ENCODE measurements at places on chromosomes 5 and 9.

- no peak for DNase-seq
Observed at GRCh38 chr9:105191508-105192121, 52.8 kb upstream of the SLC44A1 start.

- DNase-seq, result no peak
Observed at GRCh38 chr5:58156361-58156760, 303.5 kb downstream of the PLK2 start.

GRCh38 chr9:88502552-88503034, 32.4 kb upstream of the NXNL2 start:
- DNase-seq, result no peak

DNA sequence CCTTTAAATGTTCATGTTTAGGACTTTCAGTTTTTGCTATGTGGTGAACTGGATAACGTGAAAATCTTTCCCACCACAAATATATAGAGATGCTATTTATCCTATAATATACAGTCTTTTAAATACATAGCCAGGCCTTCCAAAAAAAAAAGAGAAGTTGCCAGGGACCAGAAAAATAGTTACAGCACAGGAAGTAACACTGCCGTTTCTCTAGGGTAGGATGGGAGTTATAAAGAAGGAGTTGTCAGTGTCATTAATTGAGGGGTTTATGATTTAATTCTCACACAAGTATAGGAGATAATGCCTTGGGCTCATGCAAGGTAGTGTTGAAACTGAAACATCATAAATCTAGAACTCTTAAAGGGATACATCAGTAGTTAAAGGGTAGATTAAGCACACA, 83.9 kb downstream of the LRRC70 start:
- no peak for DNase-seq

GRCh38 chr5:141476132-141476911, 556 bp downstream of the PCDHGC3 start:
- DNase-seq, result peak; percentile 69
